ENCODE measurements at places on chromosomes 1 and 21. TPM values are rescaled to one million over a fixed set of nuclear protein-coding genes. Genes with fewer than 3 reads are reported as not detected.

- DNase-seq = no peak
Measured at GRCh38 chr1:209062863-209063262, 520.7 kb upstream of the CAMK1G start.

The FAM151A gene
- polyA plus RNA-seq = 1.4 TPM

DNA sequence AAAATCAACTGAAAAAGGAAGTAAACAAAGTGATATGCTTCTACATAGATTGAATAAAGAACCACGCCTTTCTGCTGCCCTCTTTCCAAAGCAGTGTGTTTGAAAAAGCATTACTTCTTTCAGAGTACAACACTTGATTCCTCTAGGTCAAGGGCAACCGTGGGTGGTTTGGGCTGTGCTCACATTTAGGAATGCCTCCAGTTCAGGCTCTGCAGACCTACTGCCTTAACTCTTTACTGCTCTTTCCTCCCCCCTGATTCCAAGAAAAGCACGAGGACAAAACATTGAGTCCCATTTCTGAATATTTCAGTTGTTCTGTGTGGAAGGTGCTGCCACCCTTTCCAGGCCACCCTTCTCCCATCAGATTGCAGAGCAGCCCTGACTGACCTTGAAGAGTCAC is 45.2 kb downstream of the ADAMTS1 start:
- peak; percentile 43 for DNase-seq

DNA sequence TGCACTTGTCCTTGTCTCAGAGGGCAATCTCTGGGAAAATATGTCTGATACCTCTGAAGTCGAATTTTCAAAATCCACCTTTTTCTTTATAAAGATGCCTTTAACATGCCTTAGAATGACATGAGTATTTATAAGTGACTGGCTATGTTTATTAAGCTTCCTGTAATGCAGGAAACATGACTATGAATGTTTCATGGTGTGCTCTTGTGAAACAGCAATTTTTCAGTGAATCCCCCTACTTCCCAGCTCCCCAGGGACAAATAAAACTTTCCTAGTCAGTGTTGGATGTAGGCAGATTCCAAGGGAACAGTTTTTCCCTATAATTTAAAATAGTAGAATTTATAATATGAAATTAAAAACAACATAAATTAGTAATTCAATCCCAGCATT is 437.0 kb downstream of the LMO4 start:
- DNase-seq = no peak

DNA sequence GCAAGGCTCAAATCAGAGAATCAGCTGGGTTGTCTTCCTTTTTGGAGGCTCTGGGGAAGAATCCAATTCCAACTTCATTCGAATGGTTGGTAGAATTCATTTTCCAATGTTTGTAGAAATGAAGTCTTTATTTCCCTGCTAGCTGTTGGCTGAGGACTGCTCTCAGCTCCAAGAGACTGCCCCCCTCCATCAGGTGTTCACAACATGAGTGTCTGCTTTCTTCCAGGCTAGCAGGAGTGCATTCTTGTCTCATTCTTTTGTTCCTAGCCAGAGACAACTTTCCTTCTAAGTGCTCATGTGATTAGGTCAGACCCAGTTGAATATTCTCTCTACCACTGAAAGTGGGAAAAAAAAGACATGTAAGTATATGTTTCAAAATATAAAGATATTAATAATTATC is 95.2 kb downstream of the HLX start:
- DNase-seq = no peak

DNA sequence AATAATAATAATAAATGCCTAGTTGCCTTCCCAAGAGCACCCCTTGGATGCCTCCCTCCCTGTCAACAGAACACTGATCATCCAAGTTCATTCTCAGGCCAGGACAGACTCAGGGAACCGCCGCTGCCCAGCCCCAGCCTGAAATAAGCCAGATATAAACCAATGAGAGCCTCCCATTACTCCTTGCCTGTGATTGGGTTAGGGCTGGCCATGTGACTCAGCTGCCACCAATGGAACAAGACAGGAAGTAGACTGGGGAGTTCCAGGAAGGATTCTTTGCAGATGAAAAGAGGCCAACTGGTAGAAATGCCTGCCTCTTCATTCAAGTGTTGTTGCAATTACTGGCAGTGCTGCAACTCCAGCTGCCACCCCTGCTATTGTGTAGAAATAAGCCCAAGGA is 146.4 kb upstream of the TIAM1 start:
- no peak for DNase-seq

DNA sequence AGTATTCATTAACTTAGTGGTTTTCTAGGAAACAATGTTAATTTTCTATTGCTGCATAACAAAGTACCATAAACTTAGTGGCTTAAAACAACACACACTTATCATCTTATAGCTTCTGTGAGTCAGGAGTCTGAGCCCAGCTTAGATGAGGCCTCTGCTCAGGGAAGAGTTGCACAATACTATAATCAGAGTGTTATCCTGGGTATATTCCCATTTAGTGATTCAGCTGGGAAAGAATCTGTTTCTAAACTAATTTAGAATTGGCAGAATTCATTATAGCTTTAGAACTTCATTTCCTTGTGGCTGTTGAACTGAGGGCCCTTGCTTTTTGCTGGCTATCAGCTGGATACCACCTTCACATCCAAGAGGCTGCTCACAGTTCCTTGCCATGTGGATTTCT is 515.5 kb downstream of the BRINP3 start:
- no peak for DNase-seq

- DNase-seq = no peak
Measured at GRCh38 chr1:246987083-246987690, 20.7 kb downstream of the ZNF695 start.

DNA sequence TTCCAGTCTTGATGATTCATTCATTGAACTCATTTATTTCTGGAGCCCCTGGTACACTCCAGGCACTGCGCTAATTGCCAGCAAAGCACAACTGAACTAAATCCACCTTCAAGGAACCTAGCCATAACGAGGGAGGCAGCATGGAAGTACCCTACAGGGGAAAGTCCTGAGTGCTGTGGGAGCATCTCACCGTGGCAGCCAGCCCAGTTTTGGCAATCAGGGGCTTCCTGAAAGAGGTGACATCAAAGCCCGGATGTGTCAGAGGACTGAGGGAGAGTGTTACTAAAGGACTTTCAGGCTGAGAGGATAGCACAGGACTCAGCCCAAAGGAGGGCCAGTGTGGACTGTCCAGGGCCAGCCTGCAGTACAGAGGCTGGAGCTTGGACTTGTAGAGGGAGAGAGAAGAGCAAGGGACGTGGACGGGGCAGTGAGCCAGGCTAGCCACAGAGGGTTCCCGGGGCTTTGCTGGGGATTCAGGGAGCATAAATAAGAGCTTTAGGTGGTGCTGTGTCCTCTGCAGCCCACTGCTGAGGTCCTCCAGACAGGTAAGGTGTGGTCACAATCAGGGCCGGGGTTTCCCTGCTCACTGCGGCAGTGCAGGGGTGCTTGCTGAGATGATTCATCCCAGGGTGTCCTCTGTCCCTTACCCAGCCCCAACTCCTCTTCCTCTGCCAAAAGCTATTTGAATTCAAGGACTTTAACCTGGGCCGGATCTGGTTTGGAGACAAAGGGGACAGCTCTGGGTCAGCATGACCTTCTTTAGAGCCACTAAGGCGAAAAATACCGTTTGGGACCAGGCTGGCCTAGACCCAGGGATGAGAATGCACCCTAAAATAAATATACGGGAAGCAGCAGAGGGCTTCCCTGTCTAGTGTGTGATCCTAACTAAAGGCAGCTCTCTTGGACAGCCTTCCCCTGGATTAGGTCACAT is 128.3 kb downstream of the EDEM3 start:
- DNase-seq = no peak

All from left lung (tissue), 14 donors.